ENCODE measurements at places on chromosomes 11 and 22.
A peak's percentile ranks its signal among the peaks of the same experiment; 100 is the strongest.

- no peak for DNase-seq
Measured at GRCh38 chr11:68979931-68980775, 633 bp downstream of the MRGPRD start.

- no peak for DNase-seq
Measured at GRCh38 chr11:8090756-8091155, 9.7 kb downstream of the TUB start.

DNA sequence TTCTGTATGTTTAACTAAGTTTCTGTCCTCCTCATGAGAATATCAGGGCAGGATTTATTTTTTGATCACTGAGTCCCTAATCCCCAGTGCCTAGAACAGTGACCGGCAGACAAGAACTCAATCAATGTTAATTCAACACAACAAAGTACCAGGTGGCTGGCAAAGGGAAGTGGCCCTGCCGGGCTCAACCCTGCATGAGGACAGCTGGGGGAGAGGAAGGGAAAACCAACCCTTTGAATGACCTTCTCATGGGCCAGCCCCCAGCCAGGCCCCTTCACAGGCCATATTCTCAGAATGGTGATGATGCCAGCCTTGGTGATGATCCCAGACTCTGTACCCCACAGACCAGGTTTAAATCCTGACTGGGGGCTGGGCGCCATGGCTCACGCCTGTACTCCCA, 1.4 kb upstream of the MFNG start:
- no peak for DNase-seq

GRCh38 chr22:19407649-19408606, 23.6 kb downstream of the HIRA start:
- no peak for DNase-seq

DNA sequence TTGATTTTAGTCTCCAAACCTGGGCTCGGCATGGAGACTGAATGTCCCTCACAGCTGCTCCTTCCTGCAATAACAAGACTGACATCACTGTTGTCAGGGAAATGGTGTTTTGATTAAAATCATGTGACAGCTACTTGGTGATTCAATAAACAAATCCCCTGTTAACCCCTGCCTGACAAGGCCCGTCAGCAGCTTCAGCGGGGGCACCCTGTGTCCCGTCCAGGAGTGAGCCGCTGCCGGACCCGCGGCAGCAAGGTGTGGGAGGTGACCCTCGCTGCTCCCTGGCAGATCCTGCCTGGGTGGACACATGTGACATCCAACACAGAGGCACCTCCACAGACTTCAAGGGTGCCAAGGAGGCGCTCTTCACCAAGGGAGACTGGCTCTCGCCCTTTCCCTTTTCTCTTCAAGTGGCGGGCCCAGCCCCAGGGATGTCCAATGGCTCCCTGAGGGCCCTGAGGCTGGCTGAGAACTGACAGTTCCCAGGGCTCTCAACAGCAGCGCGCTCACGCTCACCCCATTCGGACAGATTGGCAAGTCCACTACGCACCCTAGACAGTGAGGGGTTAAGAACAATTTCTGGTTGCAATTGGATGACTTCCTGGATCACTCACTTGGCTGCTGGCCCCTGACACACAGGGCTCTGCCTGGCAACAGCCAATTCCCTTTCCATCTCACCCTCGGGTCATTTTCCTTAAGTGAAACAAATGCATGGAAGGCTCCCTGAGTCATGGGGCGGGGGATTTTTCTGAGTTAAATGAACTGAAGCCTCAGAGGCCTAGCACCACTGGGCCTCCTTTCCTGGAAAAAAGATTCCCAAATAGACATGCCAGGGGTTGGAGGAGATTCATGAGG, 30.7 kb downstream of the PPP2R1B start:
- peak; percentile 91 for DNase-seq

GRCh38 chr11:30422447-30423278, 99.8 kb downstream of the ARL14EP start:
- no peak for DNase-seq

DNA sequence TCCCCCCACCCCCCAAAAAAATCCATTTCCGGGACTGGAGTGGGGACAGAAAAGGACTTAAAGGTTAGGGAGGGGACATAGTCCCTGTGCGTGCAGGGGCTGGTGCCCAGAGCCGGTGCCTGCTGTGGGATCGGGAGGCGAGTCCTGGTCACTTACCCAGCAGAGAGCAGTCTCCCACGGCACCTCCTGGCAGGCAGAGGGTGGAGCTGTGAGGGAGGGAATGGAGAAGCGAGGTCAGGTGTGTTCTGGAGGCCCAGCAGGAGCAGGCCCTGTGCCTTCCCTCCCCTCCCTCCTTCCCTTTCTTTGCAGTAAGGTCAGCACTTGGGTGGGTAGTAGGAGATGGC, 28.4 kb downstream of the SHANK3 start:
- DNase-seq, result no peak

GRCh38 chr11:4146070-4146771, 51.6 kb downstream of the RRM1 start:
- DNase-seq, result no peak

- DNase-seq, result peak; percentile 71
Measured at GRCh38 chr11:115503083-115503885, 931 bp downstream of the CADM1 start.

- DNase-seq, result no peak
Measured at GRCh38 chr11:16367252-16367651, 10.9 kb upstream of the SOX6 start.

DNA sequence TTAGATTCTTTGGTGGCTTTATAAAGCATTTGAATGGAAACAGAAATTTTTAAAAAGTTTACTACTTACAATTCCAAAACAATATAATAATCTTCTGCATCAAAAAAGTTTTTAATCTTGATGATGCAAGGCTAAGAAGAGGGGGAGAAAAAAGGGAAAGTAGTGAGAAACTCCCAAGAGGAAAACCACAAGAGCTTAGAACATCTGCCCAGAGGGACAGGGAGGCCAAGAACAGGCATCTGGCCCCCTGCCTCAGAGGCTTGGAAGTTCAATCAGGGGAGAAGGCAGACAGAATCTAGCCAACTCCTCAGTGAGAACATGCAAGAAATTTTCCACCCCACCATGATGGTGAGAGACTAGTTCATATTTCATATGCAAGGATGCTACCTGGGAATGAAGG, 23.8 kb upstream of the TTC28 start:
- DNase-seq, result no peak

Data from left kidney (tissue), 8 donors.